Bladder microvascular endothelial cell (primary cell): ENCODE measurements at places on chromosomes 11 and 22. TPM values are rescaled to one million over a fixed set of nuclear protein-coding genes. Genes with fewer than 3 reads are reported as not detected.

Gene TAF1D
- 93.9 and 133 TPM in 2 replicates for total RNA-seq

Gene BTG4
- total RNA-seq, result not detected in 2 replicates

Gene PTPRCAP
- 0.49 and 1.1 TPM in 2 replicates for total RNA-seq

Gene LMNTD2
- 1.2 and 1.8 TPM in 2 replicates for total RNA-seq

Gene EHF
- total RNA-seq, result not detected in 2 replicates

Gene UPK3A
- not detected in 2 replicates for total RNA-seq

Gene TSPO
- total RNA-seq, result 219 and 415 TPM in 2 replicates

Gene CFL1
- 1,281 and 2,304 TPM in 2 replicates for total RNA-seq
